ENCODE measurements at places on chromosomes 7 and 10.

DNA sequence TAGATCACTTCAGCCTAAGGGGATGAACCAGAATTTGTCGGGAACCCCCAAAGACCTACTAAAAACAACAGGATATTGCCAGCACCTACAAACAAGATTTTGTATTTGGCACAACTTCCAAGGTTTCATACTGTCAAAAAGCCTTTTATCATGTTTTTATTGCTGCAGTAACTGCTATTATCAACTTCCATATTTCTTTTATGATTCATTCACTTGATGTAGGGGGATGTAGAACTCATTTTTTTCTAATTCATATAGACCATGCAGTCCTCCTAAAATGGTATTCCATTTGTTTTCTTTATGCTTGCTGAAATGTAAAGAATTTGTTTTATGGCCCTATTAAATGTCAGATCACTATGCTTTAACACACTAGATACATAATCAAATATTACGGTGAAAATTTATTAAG lies 30.0 kb upstream of the WNT16 start:
- no peak for DNase-seq

- DNase-seq = no peak
Measured at GRCh38 chr7:132485136-132485535, 91.1 kb downstream of the PLXNA4 start.

DNA sequence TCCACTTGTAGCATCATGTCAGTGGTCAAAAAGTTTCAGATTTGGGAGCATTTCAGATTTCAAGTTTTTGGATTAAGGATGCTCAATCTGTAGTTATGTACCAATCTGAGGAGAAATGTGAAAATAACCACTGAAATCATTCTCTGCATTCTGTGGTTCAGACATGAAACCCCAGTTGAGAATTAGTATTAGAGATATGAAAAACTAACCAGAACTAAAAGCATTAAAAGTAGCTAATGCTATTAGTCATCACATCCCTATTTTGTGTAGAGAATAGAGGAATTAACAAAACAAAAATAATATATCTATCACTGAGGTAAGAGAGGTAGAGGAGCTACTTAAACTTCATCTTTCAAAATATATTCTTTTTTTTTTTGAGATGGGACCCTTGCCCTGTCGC lies 28.0 kb downstream of the MICU1 start:
- DNase-seq = no peak

DNA sequence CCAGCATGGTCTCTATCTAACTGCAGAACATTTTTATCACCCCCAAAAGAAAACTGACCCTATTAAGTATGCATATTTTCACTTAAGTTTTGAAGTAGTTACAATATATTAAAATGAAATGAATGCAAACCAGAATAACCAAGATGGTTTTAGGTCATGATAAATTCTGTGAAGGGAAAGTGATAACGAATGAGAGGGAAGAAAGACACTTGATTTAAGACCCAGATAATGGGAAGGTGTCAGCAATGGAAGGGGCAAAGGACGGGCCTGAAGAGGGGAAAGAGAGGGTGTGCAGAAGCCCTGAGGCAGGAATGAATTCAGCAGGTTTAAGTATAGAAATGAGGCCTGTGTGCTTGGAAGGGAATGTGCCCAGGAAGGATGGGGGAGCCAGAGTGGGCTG lies 61.1 kb upstream of the IGFBP3 start:
- no peak for DNase-seq

DNA sequence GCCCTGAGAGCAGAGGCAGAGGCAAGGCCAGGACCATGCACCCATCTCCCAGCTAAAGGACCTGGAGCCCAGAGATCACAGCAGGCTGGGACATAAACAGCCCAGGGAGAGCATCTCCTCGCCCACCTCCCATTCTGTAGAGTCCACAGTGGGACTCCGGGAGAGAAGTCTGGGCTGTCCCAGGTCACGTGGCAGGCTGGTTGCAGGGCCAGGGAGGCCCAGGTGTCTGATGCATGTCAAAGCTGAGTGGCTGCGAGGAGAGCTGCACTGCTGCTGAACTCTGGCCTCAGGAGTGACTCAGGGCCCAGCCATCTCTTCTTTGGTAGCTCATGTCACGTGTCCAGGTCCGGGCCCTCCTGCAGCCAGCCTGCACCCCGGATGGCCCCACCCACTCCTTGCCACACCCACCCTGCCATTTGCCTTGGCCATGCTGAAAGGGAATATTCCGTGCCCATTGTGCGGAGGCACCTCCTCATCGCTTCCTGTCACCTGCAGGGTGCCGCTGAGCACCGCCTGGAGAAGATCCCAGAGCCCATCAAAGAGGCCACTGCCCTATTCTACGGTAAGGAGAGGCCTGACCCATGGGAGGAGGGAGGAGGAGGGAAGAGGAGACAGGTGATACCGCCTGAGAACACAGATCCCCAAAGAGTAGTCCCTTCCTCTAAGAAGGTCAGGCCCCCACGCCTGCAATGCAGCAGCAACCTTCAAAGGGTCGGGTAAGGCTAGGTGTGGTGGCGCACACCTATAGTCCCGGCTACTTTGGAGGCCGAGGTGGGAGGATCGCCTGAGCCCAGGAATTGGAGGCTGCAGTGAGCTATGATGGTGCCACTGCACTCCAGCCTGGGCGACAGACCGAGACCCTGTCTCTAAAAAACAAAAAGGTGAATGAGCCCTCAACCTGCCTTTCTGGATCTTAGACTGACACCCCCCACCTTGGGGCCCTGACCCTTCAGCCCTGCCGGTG lies 12.6 kb upstream of the SH2B2 start:
- DNase-seq = no peak

DNA sequence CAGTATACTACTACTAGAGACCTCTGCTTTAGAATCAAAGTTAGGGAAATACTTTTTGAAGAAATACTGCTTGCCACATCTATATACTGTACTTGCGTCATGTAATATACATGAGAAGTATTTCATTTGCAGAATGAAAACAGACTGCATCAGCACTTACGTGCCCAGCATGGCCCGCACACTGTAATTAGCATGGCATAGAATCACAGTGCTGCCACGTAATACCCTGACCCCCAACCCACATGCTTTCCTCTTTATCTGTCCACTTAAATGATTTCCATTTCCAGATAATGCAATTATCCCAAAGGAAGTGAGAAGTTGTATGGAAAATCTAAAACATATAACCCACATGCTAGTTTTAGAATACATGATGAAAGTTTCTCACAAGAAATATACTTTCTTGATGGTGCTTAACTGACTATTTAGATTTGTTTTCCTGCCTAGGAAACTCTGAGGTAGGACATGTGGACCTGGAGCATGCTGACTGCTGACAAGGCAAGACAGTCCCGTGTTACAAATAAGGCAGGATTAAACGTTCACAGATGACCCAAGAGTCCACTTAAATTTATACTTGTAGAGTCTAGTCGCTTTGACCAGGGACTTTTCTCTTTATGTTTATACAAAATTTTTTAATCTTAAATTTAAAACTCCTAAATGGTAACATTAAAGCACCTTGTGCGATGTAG lies 12.6 kb downstream of the USP6NL start:
- no peak for DNase-seq

GRCh38 chr7:88401009-88401623 lies 94.4 kb upstream of the STEAP4 start:
- DNase-seq = no peak

DNA sequence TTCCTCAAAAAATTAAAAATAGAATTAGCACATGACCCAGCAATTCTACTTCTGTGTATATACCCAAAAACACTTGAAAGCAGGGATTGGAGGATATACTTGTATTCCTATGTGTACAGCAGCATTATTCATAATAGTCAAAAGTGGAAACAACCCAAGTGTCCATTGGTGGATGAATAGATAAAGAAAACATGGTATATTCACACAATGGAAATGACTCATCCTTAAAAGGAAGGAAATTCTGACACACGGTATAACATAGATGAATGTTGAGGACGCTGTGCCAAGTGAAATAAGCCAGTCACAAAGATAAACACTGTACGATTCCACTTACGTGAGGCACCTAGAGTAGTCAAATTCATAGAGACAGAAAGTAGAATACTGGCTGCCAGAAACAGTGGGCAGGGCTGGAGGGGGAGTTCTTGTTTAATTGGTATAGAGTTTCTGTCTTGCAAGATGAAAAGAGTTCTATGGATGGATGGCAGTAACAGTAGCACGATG lies 26.6 kb upstream of the KAT6B start:
- no peak for DNase-seq

DNA sequence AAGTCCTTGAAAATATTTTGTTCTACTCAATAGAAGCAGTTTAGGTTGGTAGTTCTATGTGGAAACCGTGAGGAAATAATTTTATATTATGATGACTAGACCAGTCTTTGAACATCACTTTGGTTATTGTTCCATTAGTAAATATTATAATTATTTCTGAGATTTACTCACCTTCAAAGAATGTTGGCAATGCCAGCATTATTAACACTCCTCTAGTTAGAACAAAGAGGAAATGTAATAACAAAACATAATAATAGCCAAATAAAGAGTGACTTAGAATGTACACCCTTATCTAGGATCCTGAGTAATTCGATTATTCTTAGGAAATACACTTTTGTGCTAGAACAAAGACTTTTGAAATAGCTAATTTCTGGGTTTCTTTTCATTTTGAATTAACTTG lies 121.1 kb downstream of the CFTR start:
- no peak for DNase-seq

GRCh38 chr10:116653885-116654284 lies 33.1 kb downstream of the PNLIPRP2 start:
- no peak for DNase-seq

GRCh38 chr10:15238555-15239335 lies 70.3 kb upstream of the NMT2 start:
- DNase-seq = no peak

DNA sequence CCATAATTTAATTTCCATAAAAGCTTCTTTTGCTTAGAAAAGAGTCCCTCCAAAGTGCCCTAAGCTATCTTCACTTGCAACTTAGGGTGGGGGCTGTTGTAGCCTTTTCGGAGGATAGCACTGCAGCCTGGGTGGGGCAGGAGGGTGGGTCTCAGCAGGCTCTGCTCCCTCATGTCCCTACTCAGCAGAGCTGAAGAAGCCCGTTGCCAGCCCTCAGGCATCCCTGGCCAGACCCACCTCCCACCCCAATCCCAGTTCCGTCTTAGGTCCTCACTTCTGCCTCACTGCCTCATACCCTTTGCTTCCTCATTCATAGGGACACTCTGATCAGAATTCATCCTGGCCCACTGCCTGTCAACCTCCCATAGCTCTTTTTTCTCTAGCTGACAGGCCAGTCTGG lies 99.8 kb upstream of the ZMIZ1 start:
- no peak for DNase-seq

- no peak for DNase-seq
Measured at GRCh38 chr7:44093102-44093641, 10.8 kb upstream of the POLM start.

GRCh38 chr10:49040601-49041000 lies 74.7 kb downstream of the VSTM4 start:
- DNase-seq = no peak

- no peak for DNase-seq
Measured at GRCh38 chr10:71854031-71854430, 3.0 kb upstream of the PSAP start.

- DNase-seq = no peak
Measured at GRCh38 chr10:131172433-131172832, 139.1 kb downstream of the TCERG1L start.

GRCh38 chr10:103147645-103148044 lies 45.4 kb downstream of the NT5C2 start:
- DNase-seq = no peak

DNA sequence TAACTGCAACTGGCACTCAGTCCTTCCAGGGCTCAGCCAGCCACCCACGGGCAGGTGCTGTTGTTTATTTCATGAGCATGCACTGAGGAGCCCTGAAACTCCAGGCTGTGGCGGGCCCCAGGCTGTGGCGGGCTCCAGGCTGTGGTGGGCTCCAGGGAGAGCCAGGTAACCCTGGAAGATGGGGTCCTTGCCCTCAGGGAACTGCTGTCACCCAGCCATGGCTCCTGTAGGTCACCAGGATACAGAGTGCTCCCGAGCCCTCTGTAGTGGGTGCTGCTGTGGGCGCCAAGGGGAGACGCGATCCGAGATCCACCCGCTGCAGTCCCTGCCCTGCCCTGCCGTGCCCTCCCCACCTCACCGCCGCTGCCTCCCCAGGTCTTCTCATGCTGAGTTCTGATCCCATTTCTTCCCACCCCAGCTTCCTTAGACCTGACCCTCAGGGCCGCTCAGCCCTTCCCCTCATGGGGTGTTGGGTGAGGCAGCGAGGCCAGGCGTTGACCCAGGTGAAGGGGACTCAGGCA lies 29.6 kb downstream of the LRRC27 start:
- DNase-seq = no peak

GRCh38 chr7:131252976-131253375 lies 74.7 kb upstream of the MKLN1 start:
- no peak for DNase-seq

GRCh38 chr10:69571618-69572158 lies 1.5 kb downstream of the NEUROG3 start:
- no peak for DNase-seq

- DNase-seq = no peak
Measured at GRCh38 chr10:5499493-5500140, at the start of gene CALML5. CALML5 (minus strand) TSS chr10:5499570; CDS start chr10:5499438, 132 bp downstream.

- no peak for DNase-seq
Measured at GRCh38 chr10:110985497-110986275, 66.3 kb downstream of the SHOC2 start.

GRCh38 chr7:241513-241912 lies 48.5 kb upstream of the FOXL3 start:
- DNase-seq = no peak

DNA sequence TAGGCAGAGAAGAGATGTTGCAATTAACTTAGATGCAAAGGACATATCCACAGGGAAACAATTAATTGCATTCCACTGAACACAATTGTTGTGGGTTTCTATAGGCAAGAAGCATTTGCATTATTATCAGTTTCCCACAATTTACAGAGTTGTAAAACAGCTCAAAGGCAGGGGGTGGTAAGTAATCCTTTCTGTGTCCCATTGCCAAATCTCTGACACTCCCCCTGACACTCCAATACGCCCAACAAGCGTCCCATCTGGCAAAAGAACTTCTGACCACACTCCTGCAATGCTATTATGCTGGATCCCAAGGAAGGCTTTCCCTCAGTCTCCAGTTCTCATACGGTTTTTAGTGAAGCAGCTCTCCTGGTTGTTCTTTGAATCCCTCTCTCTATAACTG lies 179.8 kb downstream of the CXCL12 start:
- DNase-seq = no peak

- DNase-seq = no peak
Measured at GRCh38 chr10:74118804-74119203, 31.8 kb downstream of the AP3M1 start.

GRCh38 chr10:63563623-63564022 lies 42.4 kb downstream of the REEP3 start:
- no peak for DNase-seq

DNA sequence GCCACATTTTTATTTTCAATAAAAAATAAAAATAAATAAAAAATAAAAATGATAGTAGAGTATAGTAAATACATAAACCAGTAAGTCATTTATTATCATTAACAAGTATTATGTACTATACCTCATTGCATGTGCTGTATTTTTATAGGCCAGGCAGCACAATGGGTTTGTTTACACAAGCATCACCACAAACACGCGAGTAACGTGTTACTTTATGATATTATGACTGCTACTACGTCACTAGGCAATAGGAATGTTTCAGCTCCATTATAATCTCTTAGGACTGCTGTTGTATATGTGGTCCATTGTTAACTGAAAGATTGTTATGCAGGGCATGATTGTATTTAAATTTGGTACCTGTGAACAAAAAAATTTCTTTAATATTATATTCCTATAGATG lies 20.8 kb upstream of the SDHAF3 start:
- no peak for DNase-seq
